Body of pancreas (tissue), 4 donors: ENCODE measurements at places on chromosomes 5 and 9. TPM values are rescaled to one million over a fixed set of nuclear protein-coding genes. Genes with fewer than 3 reads are reported as not detected.

GRCh38 chr9:23830929-23831730, 5.1 kb upstream of the ELAVL2 start:
- no peaks in the 10 kb centered on the region for H3K36me3 ChIP-seq
- no peaks in the 10 kb centered on the region for H3K4me1 ChIP-seq
- no peaks in the 10 kb centered on the region for H3K27me3 ChIP-seq
- no peak overlapping the region for H3K27ac ChIP-seq
- no peak overlapping the region for H3K4me3 ChIP-seq

DNA sequence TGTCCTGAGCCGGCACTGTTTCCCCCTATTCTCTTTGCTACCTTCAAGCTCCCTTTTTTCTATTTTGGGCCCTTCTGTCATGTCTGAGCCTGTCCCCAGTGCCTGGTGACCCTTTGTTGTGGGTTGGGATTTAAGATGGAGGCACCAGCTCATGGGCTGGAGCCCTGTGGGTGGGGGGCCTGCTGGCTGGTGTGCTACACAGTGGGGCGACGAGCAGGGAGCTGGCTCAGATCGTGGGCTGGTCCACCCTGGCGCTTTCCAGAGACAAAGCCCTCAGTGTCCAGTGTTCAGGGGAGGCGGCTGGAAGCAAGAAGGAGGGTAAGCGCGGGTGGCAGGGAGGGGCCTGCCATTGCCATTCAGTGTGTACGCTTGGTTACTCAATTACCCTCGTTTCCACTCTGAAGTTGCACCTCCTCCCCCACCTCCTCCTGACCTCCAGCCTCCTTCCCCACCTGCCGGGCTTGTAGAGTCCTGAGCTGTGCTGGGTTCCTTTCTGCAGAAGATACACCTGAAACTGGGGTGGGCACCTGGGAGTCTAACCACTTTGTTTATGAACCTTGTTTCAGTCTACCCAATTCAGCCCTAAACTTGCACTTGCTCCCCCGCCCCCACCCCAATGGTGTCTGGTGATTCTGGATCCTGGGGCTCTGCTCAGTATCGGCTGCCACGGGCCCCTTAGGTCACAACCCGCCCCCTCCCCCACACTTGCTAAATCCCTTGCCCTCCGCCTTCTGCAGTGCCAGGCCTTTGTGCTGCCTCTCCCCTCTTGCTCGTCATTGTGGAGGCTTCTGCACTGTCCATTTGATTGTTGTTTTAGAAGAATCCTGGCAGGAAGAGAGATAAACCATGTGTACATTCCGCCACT, 49.9 kb downstream of the MVB12B start:
- H3K4me3 ChIP-seq = no peak overlapping the region
- no peak overlapping the region for H3K27ac ChIP-seq
- no peaks in the 10 kb centered on the region for H3K36me3 ChIP-seq
- DNase-seq = no peak
- no peaks in the 10 kb centered on the region for H3K27me3 ChIP-seq

- no peaks in the 10 kb centered on the region for H3K4me1 ChIP-seq
- DNase-seq = no peak
Measured at GRCh38 chr5:78792345-78793055, 143.9 kb upstream of the LHFPL2 start.

- no peaks in the 10 kb centered on the region for H3K36me3 ChIP-seq
- H3K27ac ChIP-seq = no peak overlapping the region
- no peaks in the 10 kb centered on the region for H3K4me1 ChIP-seq
- H3K27me3 ChIP-seq = no peaks in the 10 kb centered on the region
- H3K4me3 ChIP-seq = no peak overlapping the region
Measured at GRCh38 chr5:40594811-40595210, 84.9 kb upstream of the PTGER4 start.

PHYHD1 gene
- 48.8 TPM for total RNA-seq
